Fibroblast of lung (primary cell): ENCODE measurements at places on chromosomes 4 and X.

DNA sequence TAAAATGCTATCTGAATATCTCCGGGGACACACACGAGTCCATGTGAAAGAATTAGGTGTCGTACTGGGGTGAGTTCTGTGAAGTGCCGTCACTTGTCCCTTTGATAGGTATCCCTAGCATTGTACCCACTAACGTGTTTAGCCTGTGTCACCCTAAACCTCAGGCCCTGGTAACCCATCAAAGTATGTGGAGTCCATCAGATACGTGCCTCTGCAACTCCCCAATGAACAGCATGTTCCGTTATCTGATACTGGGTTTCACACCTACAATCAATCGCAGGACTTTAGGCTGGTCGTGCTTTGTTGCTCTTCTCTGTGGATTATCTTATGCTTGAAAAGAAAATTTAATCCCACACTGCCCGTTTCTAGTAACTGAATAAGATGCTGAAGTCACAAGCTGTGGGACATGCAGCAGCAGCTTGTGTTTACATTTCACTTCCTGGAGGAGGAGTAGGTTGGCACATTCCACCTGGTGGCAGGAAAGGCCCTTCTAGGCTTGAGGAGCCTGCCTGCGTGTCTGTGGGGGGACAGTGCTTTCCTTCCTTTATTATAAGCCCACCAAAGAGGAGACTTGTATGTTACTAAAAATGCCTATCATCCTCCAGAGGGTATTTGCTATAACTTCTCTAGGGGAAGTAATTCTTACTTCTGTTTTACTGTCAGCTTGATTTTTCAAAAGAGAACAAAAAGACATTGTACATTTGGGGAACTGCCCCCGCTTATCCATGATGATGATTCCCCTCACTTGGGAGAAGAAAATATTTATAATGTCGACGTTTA is 127.2 kb downstream of the FNIP2 start:
- DNase-seq, result peak; percentile 30

DNA sequence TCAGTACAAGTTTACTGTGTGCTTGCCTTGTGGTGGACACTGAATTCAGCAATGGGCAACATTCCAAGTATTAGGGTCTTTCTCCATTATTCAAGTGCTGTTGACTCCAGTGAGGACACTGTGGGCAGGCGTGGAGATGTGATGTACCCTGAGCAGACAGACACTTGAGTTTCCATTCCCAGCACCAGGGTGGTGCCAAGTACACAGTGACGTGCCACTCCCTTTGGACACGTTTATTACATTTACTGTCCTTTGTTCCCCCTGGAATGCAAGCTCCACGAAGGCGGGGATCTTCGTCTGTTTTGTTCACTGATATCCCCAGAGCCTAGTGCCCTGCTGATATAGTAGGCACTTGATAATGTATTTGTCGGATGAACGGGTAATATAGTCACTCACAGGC is 130.6 kb upstream of the STX18 start:
- DNase-seq, result no peak

- DNase-seq, result no peak
These were observed 60.2 kb downstream of the CHRNA9 start for GRCh38 chr4:40395166-40395900.

- no peak for DNase-seq
These were observed 38.0 kb upstream of the TMPRSS11F start for GRCh38 chr4:68167706-68168105.

DNA sequence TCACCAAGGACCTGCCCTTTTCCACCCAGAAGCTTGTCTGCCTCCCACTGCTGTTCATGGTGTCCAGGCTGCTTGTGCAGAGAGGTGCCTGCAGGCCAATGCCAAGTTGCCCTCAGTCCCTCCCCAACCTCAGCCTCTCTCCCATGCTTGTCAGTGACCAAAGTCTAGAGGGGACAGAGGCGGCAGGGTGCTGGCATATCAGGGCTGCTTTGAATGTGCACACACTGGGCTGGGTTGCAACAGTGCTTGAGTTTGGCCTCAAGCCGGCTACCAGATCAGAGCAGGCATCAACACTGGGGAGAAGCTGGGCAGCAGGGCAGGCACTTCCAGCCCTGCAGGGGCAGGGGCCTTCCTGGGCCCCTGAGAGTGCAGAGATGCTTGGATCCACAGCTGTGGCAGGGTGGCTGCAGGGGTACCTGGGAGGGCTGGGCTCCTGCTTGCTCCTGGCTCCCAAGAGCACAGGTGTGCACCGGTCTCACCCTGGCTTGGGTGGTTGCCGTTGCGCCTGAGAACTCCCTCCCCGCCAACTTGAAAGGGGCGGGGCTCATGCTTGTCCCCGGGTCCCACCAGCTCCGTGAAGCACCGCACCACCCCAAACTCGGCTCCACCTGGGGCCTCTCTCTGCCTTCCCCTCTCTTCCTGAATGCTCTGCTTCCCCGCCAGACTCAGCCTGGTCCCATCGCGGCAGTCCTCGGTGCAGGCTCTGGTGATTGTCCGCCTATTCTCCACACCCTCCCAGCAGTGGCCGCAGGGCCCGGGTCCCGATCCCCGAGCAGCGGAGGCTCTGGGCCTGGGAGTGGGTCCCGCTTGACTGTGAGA is 1681.9 kb upstream of the ADGRL3 start:
- no peak for DNase-seq

DNA sequence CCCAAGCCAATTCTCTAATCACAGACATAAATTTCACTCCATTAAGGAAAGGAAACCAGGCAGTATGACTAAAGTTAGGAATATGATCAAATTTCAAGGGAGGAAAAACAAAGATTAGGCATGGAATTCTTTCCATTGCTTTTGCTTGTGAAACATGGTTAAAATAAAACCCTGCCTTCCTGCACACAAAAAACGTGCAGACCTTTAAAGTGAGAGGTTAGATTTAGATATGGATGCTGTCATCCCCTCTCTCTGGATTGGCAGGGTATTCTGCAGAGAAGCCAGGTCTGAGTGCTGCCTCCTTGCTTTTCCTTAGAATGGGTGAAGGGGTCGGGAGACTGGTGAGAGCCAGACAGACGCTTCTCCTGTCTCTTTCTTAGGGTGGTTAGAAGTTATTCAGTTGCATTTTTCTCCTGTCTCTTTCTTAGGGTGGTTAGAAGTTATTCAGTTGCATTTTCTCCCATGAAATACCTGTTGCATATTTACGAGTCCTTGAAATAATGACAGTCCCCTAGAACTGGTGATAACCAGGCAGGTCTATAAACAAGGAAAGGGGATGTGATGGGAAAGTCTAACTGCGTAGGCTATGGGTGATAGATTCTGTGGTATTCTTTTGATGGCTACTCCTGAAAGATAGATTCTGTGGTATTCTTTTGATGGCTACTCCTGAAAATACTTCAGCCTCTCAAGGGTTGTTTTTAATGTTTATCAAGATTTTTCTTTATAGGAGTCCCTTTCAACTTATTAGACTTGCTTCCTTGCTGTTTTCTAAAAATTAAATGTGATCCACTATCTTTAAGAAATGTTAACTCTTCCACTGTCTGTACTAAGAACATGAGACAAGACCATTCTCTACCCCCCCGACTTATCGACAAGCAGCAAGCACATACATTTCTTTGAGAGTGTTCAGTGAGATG is 163.6 kb downstream of the SPRY1 start:
- peak; percentile 45 for DNase-seq

GRCh38 chr4:153018684-153019083 is 82.6 kb downstream of the FHDC1 start:
- no peak for DNase-seq

GRCh38 chrX:100915562-100915961 is 13.2 kb downstream of the XKRX start:
- DNase-seq, result no peak
